ENCODE measurements at places on chromosomes 5 and 9. TPM values are rescaled to one million over a fixed set of nuclear protein-coding genes. Genes with fewer than 3 reads are reported as not detected.

Gene PDGFRB
- polyA plus RNA-seq, result 276 TPM

Gene CAMK2A
- 0.09 TPM for polyA plus RNA-seq

DNA sequence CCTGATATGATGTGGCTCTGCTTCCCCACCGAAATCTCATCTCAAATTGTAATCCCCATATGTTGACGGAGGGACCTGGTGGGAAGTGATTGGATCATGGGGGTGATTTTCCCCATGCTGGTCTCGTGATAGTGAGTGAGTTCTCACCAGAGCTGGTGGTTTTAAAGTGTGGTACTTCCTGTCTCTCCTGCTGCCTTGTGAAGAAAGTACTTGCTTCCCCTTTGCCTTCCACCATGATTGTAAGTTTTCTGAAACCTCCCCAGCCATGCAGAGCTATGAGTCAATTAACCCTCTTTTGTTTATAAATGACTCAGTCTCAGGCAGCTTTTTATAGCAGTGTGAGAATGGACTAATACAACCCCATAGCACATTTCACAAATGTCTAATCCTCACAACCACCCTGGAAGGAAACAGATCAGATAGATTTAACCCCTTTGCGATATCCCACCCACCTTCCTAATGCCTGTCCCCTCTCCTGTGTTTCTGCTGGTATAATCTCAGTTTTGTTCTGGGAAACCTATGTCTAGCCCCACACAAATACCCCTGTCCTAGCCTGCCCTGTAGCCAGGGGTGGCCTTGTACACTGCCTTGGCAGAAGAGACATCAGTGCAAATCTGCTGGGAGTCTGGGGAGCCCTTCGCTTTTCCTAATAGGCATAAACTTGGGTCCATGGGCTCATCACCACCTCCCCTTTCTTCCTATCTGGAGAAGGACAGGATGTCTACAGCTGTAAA lies 157.0 kb upstream of the RAI14 start:
- peak; percentile 72 for DNase-seq

DNA sequence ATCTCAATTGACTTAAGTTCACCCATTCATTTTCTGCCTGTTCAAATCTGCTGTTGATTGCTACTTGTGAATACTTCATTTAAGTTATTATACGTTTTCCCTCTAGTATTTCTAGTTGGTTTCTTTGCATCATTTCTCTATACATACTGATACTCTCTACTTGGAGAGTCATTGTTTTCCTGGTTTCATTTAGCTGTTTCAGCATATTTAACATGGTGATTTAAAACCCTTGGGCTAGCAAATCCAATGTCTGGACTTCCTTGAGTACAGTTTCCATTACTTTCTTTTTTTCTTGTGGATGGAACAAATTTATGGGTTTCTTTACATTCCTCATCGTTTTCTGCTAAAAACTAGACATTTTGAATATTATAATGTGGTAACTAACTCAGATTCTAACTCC lies 90.7 kb downstream of the AP3B1 start:
- DNase-seq, result no peak

DNA sequence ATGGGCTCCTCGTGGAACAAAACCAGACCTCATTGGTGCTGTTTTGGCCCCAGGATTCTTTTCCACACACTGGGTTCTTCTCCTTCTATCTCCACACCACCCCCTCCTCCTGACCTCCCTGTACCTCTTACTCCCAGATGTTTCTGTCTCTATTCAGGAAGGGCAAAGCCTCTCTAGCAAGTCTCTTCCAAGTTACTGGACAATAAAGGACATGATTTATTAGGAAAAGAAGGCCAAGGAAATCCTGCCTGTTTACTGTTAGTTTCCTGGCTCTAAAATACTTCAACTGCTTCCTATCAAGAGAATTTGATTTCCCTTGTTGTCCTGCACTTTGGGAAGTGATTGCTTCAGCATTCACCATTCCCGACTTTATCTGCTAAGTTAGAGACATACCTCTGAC lies 262.0 kb downstream of the SAXO1 start:
- no peak for DNase-seq

- no peak for DNase-seq
Measured at GRCh38 chr5:6246820-6247437, 131.4 kb downstream of the MED10 start.

DNA sequence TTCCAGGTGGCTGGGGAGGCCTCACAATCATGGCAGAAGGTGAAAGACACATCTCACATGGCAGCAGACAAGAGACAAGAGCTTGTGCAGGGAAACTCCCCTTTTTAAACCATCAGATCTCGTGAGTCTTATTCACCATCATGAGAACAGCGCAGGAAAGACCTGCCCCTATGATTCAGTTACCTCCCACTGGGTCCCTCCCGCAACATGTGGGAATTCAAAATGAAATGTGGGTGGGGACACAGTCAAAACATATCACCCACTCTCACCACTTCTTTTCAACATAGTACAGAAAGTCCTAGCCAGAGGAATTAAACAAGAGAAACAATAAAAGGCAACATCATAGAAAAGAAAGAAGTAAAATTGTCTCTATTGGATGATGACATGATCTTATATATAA lies 223.4 kb upstream of the SLC24A2 start:
- DNase-seq, result no peak

Measured in BJ (cell line).